ENCODE measurements at places on chromosomes 7 and 10.

- DNase-seq: no peak
Observed at GRCh38 chr7:93279541-93279940, 47.4 kb downstream of the VPS50 start.

- no peak for DNase-seq
Observed at GRCh38 chr10:59336632-59337031, 25.7 kb downstream of the FAM13C start.

GRCh38 chr10:59284118-59284975 lies 78.0 kb downstream of the FAM13C start:
- no peak for DNase-seq

- no peak for DNase-seq
Observed at GRCh38 chr10:12559578-12560178, 210.3 kb downstream of the CAMK1D start.

DNA sequence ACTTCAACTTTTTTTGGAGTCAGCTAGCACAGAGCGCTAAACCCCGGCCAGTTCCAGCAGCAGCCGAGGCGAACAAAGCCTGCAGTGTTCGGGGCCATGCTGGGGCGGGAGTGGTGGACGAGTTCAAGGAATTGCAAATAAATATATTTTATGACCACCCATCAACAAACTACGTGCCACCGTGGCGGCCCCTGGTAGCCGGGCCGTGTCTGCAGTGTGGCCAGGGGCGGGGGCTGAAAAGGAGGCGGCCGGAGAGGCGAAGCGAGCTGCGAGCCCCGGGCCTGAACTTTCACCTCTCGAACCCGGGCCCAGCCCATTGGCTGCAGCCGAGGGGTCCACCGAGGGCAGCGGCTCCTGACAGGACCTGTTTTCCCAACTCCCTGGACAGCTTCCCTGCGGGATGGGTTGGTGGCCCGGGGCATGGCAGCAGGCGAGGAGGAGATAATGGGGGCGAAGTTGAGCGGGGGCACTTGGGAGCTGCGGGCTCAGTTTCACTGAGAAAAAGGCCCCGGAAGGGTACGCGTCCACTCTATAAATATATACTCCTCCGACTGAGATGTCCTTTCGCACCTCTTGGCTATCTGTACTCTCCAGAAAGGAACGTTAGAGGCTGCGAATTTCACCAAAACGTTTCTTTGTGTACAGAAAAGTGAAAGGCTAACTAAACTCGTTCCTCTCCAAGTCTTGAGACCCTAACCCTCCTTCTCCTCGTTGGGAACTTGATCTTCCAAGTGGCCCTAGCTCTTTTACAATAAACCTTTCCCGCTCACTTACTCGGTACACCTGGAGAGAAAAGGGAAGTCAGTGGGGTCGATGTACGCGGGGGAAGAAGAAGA lies 164.6 kb upstream of the PPP1R3A start:
- no peak for DNase-seq

GRCh38 chr7:12985752-12986151 lies 298.3 kb downstream of the ARL4A start:
- no peak for DNase-seq

GRCh38 chr10:35470925-35471315 lies 134.2 kb upstream of the GJD4 start:
- DNase-seq: no peak

DNA sequence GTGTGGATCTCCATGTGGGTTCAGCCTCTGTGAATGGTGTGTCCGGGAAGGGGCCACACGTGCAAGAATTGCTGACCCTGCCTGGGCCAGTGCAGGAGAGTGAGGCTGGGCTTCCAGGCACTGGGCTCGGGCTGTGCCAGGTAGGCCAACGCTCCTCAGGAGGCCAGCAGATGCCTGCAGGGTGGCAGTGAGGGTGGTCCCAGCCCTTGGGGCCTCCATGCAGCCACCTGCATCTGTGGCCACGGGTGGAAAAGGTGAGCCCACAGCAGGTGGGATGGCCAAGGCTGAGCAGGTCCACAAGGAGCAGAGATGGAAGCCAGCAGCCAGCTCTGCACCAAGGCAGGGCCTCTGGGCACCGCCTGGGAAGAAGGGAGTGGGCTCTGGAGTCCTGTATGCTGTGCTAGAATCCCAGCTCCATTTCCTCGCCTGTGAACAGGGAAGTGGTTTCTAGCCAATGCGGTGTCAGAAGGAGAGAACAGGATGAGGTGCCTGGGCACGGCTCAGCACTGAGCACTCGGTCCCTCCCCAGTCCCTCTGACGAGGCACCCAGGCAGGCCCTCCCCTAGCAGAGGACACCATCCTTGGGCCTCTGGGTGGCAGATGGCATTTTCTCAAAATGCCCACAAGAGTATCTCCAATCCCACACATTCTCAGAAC lies 31.1 kb upstream of the RET start:
- DNase-seq: no peak

DNA sequence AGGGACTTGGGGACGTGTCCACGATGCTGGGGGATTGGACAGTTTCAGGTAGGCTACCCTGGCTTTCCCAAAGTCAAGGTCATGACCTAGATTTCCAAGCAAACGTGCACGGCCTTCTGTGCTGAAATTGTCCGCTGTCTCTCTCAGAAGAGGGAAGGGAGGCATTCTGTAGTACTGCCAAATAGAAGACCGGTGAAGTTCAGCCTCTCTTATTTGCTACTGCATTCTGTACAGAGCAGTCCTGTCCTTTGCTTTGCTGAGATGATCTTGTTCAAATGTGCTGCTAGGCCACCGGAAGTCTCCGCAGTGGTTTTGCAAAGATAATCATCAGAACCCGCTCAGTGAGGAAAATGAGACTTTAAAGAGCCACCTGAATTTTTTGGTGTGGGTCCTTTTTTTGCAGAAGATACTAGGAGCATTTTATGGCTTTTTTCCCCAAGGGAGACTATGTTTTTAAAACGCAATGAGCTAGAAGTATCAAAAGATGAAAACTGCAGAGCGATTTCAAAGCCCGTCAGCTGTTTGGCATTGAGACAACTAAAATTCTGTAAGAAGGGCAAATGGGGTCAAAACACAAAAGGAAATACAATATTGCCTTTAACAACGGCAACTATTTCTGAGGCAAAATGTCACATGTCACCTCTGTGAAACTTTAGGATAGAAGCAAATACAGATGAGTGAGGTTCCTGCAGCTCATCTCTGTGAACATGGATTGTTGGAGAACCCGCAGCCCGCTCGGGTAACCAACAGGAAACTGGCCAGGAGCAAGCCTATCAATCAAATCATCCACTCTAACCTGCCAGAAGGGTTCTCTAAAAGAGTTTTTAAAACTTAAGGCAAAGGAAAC lies 1.3 kb upstream of the NMT2 start:
- DNase-seq: no peak

- DNase-seq: no peak
Observed at GRCh38 chr7:27520815-27521790, 141.6 kb downstream of the HIBADH start.

DNA sequence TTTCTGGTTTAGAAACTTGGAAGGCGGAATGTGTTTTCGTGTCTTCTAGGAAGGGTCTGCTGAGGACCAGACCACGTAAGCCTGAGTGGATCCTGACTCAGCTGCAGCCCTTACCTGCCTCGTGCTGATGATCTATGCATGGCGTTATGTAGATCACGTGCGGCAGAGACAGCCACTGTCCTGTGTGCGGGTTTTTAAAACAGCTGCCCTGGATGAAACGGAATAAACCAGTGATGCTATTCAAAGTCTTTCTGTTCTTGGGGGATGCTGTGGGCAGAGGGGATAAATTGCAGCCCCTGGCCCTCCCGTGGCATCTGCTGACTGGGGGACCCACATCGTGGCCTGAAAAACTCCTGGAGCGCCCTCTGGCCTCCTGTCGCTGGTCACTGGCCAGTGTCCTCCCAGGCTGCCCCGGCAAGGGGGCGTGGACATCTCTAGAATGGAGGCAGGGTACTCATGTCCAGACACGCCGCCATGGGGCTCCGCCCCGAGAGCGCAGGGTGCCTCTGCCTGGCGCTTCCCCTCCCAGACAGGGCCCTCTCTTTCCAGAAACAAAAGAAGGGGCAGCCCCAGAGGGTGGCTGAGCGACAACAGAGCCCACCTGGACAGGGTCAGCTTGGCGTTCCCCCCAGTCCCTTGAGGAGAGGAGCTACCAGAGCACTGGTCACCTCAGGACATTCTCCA lies 13.2 kb downstream of the ALKBH4 start:
- peak; percentile 63 for DNase-seq

- peak; percentile 4 for DNase-seq
Observed at GRCh38 chr10:30671026-30671616, 41.6 kb upstream of the LYZL2 start.

DNA sequence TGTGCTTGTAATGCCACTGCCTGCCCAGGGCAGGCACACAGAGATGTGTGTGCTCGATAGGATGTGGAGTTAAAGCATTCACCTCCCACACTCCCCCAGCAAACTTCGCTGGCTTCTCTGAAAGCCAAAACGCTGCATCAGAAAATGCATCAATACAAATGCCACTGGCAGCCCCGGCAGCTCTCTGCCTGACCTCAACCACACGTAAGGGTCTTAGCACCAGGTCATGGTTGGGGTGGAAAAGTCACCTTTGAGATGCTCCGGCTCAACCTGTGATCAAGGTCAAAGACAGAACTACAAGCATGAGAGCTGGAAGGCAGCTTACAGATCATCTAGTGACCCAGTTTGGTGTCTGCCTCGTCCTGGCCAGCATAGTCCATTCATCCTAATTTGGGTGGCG lies 114.4 kb upstream of the NANOS1 start:
- DNase-seq: no peak
